Left lobe of liver (tissue), 2 donors: ENCODE measurements at places on chromosomes 16 and 17. TPM values are rescaled to one million over a fixed set of nuclear protein-coding genes. Genes with fewer than 3 reads are reported as not detected.

AGRP gene
- not detected for total RNA-seq

ABCA9 gene
- 8.9 TPM for total RNA-seq

CD300LG gene
- not detected for total RNA-seq

SOX8 gene
- not detected for total RNA-seq

KRT9 gene
- total RNA-seq = not detected

FOXF1 gene
- 1.7 TPM for total RNA-seq

TBC1D3E gene
- total RNA-seq = not detected
